ENCODE measurements at places on chromosomes 3 and 15.

DNA sequence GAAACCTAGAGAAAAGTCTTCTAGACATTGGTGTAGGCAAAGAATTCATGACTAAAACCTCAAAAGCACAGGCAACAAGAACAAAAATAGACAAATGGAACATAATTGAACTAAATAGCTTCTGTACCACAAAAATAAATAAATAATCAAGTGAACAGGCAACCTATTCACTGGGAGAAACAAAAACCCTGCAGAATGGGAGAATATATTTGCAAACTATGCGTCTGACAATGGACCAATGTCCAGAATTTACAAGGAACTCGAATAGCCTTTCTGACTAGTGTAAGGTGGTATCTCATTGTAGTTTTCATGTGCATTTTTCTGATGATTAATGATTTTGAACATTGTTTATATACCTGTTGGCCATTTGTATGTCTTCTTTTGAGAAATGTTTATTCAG lies 37.0 kb upstream of the GCSAM start:
- DNase-seq = no peak
- H3K27me3 ChIP-seq = no peaks in the 10 kb centered on the region
- no peaks in the 10 kb centered on the region for H3K36me3 ChIP-seq
- H3K4me1 ChIP-seq = no peaks in the 10 kb centered on the region

DNA sequence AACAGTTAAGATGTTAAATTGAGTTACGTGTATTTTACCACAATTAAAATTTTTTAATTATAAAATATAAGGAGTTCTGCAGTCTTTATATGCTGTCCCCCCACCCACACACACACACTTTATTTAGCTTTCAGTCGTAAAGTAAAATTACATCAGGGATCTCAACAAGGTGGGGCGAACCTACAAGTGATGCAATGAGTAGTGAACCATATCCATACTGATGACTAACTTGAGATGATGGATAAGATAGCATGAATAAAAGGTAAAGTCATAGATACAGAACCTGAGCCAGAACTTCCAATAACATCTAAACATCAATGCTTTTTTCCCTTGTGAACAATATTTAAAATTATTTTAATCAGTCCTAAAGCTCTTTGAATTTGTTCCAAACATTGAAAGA lies 77.2 kb downstream of the VPS13C start:
- no peaks in the 10 kb centered on the region for H3K27me3 ChIP-seq
- no peak overlapping the region for H3K4me3 ChIP-seq
- H3K27ac ChIP-seq = no peak overlapping the region
- no peaks in the 10 kb centered on the region for H3K4me1 ChIP-seq
- peaks cover 2% of the 10 kb centered on the region for H3K36me3 ChIP-seq
- DNase-seq = no peak

GRCh38 chr3:122301063-122301462 lies 24.0 kb upstream of the CSTA start:
- H3K27me3 ChIP-seq = no peaks in the 10 kb centered on the region
- no peak overlapping the region for H3K4me3 ChIP-seq
- no peaks in the 10 kb centered on the region for H3K36me3 ChIP-seq
- H3K4me1 ChIP-seq = no peaks in the 10 kb centered on the region

GRCh38 chr3:109154979-109155378 lies 18.5 kb downstream of the C3orf85 start:
- no peak overlapping the region for H3K27ac ChIP-seq
- no peaks in the 10 kb centered on the region for H3K27me3 ChIP-seq
- no peak overlapping the region for H3K4me3 ChIP-seq
- no peaks in the 10 kb centered on the region for H3K4me1 ChIP-seq
- no peak for DNase-seq
- H3K36me3 ChIP-seq = no peaks in the 10 kb centered on the region

GRCh38 chr3:134753999-134754742 lies 40.9 kb upstream of the EPHB1 start:
- peak; percentile 6 for DNase-seq
- H3K27ac ChIP-seq = no peak overlapping the region
- H3K27me3 ChIP-seq = no peaks in the 10 kb centered on the region

DNA sequence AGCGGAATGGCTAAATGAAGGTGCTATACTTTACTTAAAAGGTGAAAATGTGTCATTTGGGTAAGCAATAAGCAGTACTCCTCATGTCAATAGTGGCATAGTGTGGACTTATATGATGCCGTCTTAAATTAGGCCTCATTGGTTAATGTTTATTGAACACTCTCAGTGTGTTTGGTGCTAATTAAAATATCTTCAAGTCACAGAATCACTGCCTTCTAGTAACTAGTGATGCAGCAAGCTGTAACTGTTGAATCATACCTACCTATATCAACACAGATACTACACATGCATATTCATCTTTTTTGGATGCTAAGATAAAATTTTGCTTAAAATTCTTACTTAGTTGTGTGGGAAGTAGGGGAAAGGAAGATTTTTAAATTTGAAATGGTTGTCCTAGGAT lies 30.7 kb downstream of the ARHGAP31 start:
- no peak for DNase-seq
- H3K27ac ChIP-seq = no peak overlapping the region
- peaks cover 2% of the 10 kb centered on the region for H3K36me3 ChIP-seq
- H3K4me1 ChIP-seq = peaks cover 24% of the 10 kb centered on the region
- H3K4me3 ChIP-seq = no peak overlapping the region
- H3K27me3 ChIP-seq = no peaks in the 10 kb centered on the region

- H3K27me3 ChIP-seq = no peaks in the 10 kb centered on the region
- H3K36me3 ChIP-seq = no peaks in the 10 kb centered on the region
- H3K4me1 ChIP-seq = no peaks in the 10 kb centered on the region
- H3K4me3 ChIP-seq = no peak overlapping the region
- no peak overlapping the region for H3K27ac ChIP-seq
These were observed 16.8 kb downstream of the FGF7 start for GRCh38 chr15:49439678-49440395.

- no peak overlapping the region for H3K27ac ChIP-seq
- no peaks in the 10 kb centered on the region for H3K27me3 ChIP-seq
- no peaks in the 10 kb centered on the region for H3K4me1 ChIP-seq
- no peak for DNase-seq
- no peak overlapping the region for H3K4me3 ChIP-seq
These were observed 3.2 kb upstream of the GABRR3 start for GRCh38 chr3:98038286-98038685.

GRCh38 chr3:29890801-29891200 lies 609.9 kb downstream of the RBMS3 start:
- H3K4me3 ChIP-seq = no peak overlapping the region
- no peak overlapping the region for H3K27ac ChIP-seq
- H3K36me3 ChIP-seq = no peaks in the 10 kb centered on the region

Data from trophoblast cell (in vitro differentiated cells and primary cell).